ENCODE measurements at places on chromosomes 5 and 9.

DNA sequence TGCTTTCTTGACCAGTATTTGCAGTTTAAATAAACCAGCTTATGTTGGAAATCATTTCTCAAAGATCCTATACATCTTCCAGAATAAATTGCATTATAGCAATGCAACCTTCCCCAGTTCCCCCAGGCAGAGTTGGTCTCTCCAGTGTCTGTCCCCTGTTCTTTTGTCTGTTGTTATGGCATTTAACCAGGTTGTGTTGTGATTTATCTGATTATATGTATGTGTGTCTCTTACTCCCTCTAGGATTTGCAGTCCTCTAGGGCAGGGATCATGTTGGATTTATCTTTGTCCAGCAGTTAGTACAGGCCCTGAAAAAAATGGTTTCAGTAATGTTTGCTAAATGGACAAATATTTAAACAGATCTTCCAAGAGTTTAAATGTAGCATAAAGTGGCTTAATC, 17.3 kb downstream of the GARNL3 start:
- DNase-seq: no peak

GRCh38 chr5:54454602-54455001, 897 bp upstream of the HSPB3 start:
- DNase-seq: no peak

- no peak for DNase-seq
Observed at GRCh38 chr9:114735704-114736103, 53.7 kb upstream of the TEX48 start.

DNA sequence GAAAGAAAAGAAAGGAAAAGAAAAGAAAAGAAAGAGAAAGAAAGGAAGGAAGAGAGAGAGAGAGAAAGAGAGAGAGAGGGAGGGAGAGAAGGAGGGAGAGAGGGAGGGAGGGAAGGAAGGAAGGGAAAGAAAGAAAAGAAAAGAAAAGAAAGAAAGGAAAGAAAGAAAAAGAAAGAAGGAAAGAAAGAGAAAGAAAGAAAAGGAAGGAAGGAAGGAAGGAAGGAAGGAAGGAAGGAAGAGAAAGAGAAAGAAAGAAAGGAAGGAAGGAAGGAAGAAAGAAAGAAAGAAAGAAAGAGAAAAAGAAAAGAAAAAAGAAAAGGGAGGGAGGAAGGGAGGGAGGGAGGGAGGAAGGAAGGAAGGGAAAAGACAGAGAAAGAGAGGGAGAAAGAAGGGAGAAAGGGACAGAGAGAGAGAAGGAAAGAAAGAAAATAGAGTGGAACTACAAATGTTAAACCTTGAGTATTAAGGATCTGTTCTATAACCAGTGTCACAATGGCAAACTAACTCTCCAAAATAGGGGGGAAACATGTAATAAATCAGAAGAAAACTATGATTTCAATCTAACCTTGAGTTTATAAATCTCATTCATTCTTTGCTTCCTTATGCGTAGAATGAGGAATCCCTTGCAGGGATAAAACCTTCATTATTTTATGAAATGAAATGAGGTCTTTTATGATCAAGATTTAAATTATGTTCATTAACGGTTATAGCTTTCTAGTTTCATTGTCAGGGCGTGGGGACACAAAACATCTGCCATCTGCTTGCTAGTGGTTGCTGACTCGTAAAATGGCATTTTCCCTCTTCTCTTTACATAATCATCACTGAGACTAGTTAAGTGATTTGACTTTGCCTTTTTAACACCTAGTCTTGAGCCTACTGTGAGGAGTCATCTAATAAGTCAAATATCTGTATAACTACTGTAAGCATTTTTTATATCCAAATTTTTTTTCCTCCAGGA, 40.7 kb upstream of the RAD23B start:
- DNase-seq: no peak

GRCh38 chr5:3237276-3237868, 358.3 kb upstream of the IRX1 start:
- no peak for DNase-seq

DNA sequence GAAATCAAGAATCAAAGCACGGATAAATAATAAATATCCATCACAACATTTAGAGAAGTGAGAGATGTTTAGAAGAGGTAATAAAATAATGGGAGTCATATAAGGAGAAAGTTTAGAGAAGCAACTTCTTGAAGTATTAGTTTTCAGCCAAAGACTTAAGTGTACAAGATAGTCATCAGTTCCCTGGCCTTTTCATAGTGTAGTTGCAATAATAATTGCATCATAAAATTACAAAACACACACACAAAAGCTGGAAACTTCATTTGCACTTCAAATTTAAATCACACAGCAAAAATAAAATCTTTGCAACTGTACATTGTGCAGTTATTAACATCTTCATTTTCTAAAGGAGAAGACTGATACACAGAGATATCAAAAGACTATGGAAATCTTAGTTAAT, 319.1 kb upstream of the RGMB start:
- no peak for DNase-seq

GRCh38 chr9:18988003-18988402, 45.0 kb downstream of the SAXO1 start:
- DNase-seq: no peak

GRCh38 chr5:113140837-113141671, 164.5 kb downstream of the DCP2 start:
- DNase-seq: no peak

GRCh38 chr9:94298949-94299599, 29.4 kb downstream of the NUTM2F start:
- no peak for DNase-seq

GRCh38 chr5:127410959-127411358, 106.5 kb upstream of the PRRC1 start:
- no peak for DNase-seq

- DNase-seq: no peak
Observed at GRCh38 chr9:92954049-92954861, 6.9 kb downstream of the FGD3 start.

DNA sequence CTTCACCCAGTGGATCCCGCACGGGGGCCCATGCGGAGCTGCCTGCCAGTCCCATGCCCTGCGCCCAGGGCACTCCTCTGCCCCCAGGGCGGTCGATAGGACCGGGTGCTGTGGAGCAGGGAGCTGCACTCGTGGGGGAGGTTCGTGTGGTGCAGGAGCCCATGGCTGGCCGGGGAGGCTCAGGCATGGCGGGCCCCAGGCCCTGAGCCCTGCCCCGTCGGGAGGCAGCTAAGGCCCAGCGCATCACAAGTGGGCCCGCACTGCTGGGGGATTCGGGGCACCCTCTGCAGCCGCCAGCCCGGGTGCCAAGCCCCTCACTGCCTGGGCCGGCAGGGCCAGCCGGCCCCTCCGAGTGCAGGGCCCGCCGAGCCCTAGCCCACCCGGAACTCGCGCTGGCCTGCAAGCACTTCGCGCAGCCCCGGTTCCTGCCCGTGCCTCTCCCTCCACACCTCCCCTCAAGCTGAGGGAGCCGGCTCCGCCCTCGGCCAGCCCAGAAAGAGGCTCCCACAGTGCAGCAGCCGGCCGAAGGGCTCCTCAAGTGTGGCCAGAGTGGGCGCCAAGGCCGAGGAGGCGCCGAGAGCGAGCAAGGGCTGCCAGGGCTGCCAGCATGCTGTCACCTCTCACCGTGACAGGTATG, 221.1 kb upstream of the RORB start:
- DNase-seq: no peak

GRCh38 chr5:28065656-28066055, 1027.3 kb upstream of the CDH9 start:
- DNase-seq: no peak

DNA sequence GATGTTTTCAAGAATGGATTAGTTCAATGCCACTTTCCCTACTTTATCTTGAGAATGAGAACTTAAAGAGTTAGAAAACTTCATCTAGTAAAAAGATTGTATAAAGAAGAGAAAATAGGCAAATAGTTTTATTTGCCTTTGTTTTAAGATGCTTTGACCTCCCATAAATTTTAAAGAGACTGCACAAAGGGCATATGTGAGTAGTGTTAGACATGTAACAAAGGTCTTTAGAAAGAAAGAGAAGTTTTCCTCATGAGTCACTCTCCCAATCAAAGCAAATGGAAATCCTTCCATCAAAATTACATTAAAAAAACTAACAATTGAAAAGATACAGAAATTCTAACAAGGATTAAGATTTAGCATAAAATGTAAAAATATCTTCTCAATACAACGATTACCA, 381.8 kb upstream of the KIF2A start:
- DNase-seq: no peak

DNA sequence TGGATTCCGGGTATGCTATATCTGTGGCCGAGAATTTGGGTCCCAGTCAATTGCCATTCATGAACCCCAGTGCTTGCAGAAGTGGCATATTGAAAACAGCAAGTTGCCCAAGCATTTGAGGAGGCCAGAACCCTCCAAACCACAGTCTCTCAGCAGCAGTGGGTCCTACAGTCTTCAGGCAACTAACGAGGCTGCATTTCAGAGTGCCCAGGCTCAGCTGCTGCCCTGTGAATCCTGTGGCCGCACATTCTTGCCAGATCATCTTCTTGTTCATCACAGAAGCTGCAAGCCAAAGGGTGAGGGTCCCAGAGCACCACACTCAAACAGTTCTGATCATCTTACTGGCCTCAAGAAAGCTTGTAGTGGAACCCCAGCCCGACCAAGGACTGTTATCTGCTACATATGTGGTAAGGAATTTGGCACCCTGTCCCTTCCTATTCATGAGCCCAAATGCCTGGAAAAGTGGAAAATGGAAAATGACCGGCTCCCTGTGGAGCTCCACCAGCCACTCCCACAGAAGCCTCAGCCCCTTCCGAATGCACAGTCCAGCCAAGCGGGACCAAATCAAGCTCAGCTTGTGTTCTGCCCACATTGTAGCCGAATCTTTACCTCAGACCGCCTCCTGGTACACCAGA, 23.0 kb downstream of the ZNF474 start:
- no peak for DNase-seq

DNA sequence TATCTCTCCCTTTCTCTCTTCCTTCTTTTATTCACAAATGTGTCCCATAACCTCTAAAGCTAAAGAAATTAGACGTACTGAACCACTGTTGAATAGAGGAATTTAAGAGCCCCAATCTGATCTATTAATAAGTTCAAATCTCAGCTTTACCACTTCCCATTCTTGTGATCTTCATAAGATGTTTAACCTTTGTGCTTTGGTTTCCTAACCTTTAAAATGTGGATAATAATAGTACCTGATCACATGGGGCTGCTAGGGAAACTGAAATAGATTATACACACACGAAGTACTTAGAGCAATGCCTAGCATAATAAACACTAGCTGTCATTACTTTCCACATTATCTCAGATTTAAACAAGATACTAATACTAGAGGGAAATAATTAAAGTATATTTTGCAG, 324.3 kb upstream of the SEMA6A start:
- no peak for DNase-seq

DNA sequence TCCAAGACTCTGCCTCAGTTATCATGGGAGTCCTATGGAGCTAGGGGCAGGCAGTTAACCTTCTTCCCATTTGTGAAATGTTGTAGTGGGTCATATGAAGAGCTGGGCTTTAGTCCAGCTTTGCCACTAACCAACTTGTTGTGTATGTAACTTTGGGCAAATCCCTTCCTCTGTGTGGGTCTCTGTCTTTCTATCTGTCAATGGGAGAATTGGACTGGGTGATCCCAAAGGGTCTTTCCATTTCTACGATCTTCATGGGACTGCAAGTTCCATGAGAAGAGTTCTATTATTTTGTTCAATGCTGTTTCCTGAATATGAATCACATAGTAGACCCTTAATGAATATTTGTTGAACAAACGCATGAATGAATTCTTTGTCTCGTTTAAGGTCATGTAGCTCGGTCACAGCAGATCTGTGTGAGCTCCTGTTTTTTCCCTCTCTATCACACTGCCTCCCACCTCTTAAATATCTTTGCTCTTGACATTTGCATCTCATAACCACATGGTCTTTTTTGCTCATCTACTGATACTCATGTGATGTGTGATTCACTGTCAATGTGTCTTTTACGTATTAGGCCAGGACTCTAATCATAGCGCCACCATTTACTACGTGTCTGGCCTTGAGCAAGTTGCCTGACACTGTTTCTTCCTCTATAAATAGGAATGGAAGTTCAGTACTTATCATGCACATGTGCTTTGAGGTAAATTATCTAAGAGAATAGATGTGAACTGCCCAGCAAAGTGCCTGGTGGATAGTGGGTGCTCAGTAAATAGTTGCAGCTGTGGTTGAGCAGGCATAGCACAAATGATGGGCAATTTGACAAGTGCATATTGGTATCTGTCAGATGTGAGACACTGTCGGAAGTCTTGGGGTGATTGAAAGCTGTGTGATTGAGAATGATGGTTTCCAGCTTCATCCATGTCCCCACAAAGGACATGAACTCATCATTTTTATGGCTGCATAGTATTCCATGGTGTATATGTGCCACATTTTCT, 37.4 kb downstream of the PTTG1 start:
- DNase-seq: no peak

DNA sequence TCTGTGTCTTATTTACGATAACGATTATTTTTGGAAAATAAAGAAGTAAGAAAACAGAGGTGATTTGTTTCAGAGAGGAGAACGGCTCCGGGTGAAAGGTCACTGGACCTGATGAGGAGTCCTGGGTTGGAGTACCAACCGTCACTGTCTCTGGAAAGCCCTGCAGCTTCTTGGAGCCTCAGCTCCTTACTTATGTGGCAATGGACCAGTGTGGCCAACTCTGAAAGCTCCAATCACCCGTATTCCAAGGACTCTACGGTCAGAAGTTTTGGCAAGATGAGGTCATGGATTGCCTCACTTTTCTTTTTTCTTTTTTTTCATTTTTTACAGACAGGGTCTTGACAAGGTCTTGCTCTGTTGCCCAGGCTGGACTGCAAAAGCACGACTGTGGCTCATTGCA, 84.8 kb downstream of the KLF4 start:
- DNase-seq: no peak

DNA sequence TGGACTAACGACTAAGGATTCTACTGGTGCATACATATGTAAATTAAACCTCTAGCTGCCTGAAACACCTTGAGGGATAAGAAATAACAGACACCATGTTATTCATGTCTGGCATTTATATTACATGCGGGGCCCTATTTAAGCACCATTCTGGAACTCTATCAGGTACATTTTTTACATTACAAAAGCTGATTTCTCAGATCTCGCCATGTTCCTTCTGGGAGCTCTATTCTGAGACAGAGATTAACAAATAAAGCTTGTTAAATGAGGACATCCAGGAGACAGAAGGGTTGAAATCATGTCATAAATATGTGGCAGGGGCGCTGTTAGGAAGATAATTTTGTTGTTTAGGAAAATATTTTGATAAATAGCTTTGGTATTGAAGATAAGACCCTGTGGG, 93.4 kb upstream of the SLIT3 start:
- DNase-seq: no peak

GRCh38 chr9:4594545-4594944, 67.5 kb upstream of the PLPP6 start:
- DNase-seq: no peak
